Cardiac fibroblast (primary cell): ENCODE measurements at places on chromosomes 5 and 9.
A peak's percentile ranks its signal among the peaks of the same experiment; 100 is the strongest.

DNA sequence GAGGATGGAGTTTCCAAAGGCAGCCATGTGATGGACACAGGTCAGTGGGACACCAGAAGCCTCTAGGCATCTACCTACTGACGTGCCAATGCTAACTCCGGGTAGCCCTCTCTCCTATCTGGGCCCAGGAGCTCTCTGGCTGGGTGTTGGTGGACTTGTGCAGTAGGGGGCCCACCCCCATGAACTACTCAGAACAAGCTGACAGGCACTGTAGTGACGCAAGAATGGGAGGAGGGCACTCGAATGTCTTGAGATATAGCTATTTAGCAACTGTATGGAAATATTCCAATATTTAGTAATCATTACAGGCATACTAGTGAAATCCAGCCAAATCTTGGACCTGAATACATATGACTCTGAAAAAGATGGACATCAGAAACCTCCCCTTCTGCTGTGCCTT lies 5.7 kb upstream of the DOCK2 start:
- peak; percentile 71 for DNase-seq

- peak; percentile 95 for DNase-seq
Measured at GRCh38 chr9:131610231-131610761, 65.0 kb downstream of the PRRT1B start.

DNA sequence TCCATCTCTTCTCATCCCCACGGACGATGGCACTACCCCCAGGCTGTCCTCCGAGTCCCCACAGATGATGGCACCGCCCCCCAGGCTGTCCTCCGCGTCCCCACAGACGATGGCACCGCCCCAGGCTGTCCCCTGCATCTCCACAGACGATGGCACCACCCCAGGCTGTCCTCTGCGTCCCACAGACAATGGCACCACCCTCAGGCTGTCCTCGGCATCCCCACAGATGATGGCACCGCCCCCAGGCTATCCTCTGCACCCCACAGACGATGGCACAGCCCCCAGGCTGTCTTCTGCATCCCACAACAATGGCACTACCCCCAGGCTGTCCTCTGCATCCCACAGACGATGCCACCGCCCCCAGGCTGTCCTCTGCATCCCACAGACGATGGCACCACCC lies 57.4 kb upstream of the PTCH1 start:
- DNase-seq = no peak

DNA sequence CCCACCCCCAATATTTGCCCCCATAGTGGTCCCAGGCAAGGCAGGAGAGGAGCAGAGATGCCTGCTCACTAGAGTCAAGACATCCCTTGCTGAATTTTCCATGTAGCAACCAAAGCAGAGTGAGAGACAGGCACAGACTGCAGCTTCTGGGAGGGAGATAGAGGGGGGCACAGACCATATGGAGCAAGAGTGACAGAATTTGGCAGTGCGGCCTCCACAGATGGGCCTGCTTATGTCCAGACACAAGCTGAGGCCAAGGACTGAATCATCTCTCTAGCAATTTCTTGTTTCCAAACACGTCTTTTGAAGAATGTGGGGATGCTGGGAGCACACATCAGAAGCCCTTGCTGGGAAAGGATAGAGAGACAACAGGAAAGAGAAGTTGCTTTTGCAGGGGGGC lies 53.0 kb upstream of the ALDH1B1 start:
- DNase-seq = peak; percentile 55

GRCh38 chr5:169702693-169703481 lies 65.8 kb downstream of the DOCK2 start:
- DNase-seq = peak; percentile 54

DNA sequence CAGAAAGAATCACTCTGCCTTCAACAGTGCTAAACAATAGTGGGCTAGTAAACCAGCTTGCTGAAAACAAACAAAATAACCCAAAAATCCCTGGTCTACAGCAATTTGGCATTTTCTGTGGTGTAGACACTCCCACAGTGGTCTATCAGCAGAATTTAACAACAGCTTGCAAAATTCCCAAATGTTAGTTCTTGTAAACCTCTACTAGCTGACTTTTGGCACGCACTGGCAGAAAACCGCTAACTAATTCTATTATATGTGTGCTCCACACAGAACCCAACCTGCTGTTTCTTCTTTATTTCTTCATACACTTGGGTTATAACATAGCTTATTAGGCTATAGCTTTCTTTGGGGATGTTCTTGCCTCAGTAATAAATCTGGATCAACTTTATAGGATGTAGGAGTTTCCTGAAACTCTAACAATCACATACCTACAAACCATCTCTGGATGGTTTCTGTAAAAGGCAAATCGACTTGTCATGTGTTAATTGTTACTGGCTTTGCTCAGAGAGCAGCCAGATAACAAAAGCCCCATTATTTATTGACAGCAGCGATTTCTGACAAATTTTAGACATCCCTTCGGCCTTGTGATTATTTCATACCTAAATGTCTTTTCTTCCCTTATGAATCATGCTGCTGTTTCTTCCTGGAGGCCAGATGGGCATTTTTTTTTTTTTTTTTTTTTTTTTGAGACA lies 82.7 kb upstream of the NAA35 start:
- no peak for DNase-seq

- no peak for DNase-seq
Measured at GRCh38 chr5:136079195-136079985, 50.6 kb downstream of the TGFBI start.

DNA sequence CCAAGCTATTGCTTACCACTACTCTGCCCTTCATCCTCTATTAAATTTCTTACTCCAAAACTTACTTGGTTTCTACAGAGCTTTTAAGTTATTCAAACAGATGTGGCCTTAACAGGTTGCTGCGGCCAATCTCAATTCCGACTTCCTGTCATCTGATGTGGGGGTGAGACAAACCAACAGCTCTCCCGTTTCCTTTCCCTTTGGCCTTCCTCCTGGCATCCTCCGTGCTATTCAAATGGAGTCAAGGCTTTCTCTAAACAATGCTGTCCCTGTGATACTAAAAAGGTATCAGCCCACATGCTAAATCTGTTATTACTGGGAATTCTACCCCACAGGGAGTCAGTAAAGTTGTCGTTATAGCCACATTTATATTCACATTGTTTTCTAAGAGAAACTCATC lies 11.8 kb downstream of the RBM18 start:
- DNase-seq = peak; percentile 15
